ENCODE measurements at places on chromosomes 6 and 20.

GRCh38 chr6:94357381-94357980 is 938.1 kb upstream of the EPHA7 start:
- DNase-seq, result no peak

DNA sequence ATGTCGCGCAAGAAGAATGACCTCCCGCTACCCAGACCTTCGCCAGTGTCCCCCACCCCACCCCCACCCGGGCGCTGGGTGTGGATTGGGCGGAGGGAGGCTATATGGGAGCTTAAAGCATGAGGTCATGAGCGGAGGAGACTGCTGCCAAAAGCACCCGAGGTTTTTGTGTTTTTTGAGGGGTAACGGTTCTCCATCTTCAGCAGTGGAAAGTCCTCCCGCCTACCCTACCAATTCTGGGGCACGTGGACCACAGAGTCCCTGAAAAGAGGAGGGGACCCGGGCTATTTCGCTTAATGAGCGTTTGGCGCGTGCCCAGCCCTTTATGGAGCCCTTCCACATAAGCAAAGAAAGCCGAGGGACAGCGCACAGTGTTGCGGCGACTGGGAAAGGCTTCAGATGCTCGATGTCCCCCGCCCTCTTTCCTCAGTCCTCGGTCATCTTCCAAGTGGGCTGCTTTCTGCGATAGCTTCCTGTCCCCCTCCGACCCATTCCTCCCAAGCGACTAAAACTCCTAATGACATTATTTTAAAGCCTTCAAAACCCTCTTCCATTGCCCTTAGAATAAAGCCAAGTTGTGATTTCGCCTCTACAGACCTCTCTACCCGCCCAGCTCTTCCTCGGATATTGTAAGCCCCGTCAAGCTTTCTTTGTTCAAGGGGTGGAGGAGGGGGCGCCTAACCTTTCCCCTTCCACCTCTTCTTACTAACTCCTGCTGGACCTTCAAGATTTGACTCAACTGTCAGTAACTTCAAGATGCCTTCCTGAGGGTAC is 2.1 kb upstream of the TRERF1 start:
- DNase-seq, result no peak

GRCh38 chr6:136792095-136792409 is 225 bp downstream of the MAP3K5 start:
- no peak for DNase-seq

- no peak for DNase-seq
Observed at GRCh38 chr6:86407128-86407527, 530.2 kb upstream of the HTR1E start.

- DNase-seq, result no peak
Observed at GRCh38 chr6:35166116-35166515, 25.0 kb upstream of the TCP11 start.

GRCh38 chr6:25965058-25965457 is 2.5 kb downstream of the TRIM38 start:
- DNase-seq, result no peak

DNA sequence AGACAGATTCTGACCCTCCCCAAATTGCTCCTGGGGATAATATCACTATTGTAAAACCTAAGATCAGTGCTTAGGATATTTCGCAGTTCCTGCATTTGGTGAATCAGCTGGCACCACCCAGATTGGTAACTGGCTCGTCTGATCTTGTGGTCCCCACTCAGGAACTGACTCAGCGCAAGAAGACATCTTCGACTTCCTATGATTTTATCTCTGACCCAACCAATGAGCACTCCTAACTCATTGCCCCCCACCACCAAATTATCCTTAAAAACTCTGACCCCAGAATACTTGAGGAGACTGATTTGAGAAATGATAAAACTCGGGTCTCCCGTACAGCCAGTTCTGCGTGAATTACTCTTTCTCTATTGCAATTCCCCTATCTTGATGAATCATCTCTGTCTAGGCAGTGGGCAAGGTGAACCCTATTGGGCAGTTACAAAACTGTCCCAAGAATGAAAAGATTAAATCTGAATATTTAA is 55.7 kb upstream of the PRND start:
- DNase-seq, result peak; percentile 35

- DNase-seq, result no peak
Observed at GRCh38 chr6:42294759-42295158, 77.1 kb upstream of the MRPS10 start.

GRCh38 chr6:168160506-168161370 is 81.7 kb upstream of the FRMD1 start:
- no peak for DNase-seq
